Stimulated activated CD8-positive, alpha-beta memory T cell treated with anti-CD3 and anti-CD28 coated beads, Interleukin-7, amount 100 ng/mL, for 24 hours (primary cell): ENCODE measurements at places on chromosomes 2 and 18.
A peak's percentile ranks its signal among the peaks of the same experiment; 100 is the strongest.

DNA sequence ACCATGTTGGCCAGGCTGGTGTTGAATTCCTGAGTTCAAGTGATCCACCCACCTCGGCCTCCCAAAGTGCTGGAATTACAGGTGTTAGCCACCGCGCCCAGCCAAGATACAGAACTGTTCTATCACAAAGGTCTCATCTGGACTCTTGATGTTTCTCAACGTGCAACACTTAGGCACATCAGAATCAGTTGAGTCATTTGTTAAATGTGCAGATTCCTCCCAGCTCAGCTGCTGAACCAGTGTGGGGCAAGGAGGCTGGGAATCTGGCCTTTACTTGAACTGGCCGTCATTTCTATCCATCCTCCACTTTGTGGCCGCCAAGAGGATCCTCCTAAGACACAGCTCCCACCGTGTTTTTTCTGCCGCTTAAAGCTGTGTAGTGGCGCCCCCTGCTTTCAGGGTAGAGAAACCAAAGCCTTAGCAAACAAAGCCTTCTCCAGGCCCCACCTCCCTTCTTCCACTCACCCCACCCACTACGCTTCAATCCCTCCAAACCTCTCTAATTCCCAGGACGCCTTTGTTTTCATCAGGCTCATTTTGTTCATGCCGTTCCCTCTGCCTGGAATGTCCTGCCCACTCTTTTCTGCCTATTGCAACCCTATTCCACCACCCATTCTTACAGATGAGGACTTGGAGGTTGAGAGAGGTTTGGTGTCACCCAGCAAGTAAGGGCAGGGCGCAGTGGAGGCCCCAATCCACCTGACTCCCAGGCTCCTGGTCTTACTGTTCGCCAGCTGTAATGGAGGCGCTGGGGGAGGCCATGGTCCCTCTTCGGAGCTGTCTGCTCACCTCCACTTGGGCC is 776 bp upstream of the SPEG start:
- no peak for DNase-seq

DNA sequence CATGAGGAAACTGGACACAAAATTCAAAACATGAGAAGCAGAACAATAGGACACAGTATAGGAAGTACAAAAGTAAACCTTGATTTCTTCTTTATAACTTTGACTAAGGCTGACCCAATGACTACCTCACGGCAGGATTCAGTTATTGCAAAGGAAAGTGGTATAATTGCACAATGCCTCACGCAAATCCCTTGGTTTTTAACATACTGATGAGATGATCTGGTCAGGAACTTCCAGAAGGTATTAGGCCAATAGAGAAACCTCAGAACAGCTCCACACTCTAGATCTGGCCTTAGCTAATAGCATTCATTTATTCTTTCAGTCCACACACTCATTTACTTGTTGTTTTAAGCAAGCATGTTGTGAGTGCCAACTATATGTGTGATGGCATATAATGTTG is 1526.9 kb upstream of the ACVR2A start:
- no peak for DNase-seq

- no peak for DNase-seq
These were observed 197.9 kb downstream of the TPGS2 start for GRCh38 chr18:36630917-36631316.

DNA sequence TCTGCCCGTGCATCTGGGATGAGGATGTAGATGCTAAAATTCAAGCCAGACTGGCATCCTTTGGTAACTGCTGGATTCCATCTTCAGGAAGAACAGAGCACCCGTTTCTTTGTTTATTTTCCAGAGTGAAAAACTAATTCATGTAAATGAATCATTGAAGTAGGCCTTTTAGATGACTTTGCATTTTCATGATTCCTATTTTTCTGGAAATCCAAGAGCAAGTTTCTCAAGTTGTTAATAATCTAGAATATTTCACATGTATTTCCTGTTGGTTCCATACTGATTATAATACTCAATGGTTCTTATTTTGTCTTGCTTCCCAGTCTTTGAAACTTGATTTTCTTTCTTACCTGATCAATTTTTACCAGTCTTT is 328.4 kb downstream of the LPIN1 start:
- no peak for DNase-seq

- DNase-seq = no peak
These were observed 99.8 kb upstream of the FSIP2 start for GRCh38 chr2:185638771-185639170.

DNA sequence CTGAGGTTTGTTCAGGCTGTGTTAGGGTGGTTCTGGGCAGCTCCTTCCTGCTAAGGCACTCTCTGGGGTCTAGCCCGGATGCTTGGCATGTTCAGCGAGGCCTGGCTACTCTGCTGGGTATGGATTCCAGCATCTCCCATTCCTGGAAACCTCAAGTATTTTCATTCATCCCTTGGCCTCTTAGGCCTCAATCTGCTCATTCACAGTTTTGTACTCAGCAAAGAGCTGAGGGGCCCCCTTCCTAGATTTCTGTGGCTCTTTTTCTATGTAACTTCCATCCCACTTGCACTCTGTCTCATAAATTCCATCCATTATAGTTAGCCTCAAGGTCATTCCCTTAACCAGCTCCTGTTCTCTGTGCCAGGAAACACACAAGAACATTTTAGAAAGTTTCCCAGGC is 798.8 kb upstream of the HS6ST1 start:
- no peak for DNase-seq

- DNase-seq = no peak
These were observed 185.7 kb upstream of the KLHL29 start for GRCh38 chr2:23199115-23199918.

DNA sequence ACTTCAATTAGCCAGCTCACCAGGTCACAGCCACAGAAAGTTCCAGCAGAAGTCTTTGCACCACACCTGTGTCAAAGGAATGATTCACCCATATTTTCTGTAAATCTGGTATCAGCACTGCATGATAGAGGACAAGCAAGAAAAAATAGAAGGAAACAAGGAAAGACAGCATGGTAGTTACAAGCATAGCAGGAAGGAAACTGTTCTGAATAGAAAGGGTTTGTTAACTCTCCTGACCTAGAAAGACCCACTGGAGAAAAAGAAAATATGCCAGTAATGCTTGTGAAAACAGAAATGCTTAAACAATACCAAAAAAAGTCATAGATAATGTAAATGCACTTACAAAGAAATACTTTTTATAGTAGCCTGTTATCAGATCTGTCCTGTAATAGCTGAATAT is 40.8 kb downstream of the SCRN3 start:
- no peak for DNase-seq

GRCh38 chr18:7619676-7620075 is 52.6 kb downstream of the PTPRM start:
- DNase-seq = no peak

DNA sequence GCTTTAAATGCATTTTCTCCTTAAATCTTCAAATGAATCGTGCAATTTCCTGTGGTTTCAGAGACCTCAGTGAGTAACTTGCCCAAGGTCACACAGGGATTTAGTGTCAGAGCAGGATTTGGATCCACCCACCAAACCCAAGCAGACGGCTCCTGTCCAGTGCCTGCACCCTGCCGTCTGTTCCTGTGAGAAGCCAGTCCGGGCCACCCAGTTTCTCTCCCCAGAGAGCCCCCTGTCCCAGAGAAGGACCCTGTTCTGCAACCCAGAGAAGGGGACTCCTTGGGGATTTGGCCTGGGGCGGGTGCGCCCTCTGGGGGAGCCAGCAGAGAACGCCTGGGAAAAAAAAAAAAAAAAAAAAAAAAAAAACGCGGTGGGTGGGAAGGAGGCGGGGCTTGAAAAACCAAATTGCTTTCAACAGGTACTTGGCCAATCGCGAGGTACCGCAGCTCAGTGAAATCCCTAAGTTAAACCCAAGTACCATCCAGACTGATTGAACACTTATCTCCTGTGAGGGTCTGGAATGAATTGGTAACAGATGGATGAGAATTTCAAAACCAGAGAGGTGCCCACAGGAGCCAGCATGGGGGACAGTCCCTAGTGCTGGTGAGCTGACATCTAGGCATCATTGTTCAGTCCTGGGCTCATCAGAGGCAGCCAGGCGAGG is 30.9 kb upstream of the REEP1 start:
- peak; percentile 11 for DNase-seq

GRCh38 chr18:45249246-45249661 is 366.0 kb upstream of the SLC14A2 start:
- DNase-seq = no peak

DNA sequence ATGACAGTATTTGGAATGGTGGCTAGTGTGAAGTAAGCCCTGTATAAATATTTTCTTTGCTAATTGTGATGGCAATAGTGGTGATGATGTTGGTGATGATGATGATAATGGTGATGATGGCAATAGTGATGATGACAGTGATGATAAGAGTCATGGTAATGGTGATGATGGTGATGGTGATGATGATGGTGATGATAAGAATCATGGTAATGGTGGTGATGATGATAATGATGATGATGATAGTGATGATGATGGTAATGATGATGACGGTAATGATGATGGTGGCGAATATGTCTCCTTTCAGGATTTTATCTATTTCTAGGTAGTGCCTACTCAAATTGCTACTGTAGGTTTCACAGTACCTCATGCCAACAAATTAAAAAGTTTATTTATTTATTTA is 205.4 kb downstream of the GALR1 start:
- no peak for DNase-seq

DNA sequence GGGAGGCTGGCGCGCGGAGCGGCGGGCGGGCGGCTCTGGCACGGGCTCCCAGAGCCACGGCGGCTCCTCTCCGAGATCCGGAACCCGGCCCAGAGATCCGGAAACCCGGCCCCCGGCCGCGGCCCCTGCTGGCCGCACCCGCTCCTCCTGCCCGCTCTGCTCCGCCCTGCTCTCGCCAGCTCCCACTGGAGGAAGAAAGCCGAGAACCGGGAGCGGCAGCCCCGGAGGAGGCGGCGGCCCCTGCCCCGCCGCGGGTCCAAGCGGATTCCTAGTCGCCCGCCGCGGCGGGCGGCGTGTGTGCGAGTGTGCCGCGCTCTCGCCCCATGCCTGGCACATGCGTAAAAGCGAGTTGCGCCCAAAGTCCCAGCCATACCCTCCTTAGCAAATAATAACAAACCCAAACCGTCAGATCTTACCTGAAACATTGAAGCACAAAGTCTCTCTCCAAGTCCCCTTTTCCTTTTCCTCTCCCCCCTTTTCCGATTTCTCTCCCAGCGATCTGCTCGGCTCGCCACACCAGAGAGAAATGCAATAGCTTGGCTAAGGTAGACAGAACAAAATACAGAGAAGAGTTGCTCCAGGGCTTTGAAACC is 108.7 kb upstream of the KCTD1 start:
- DNase-seq = no peak

DNA sequence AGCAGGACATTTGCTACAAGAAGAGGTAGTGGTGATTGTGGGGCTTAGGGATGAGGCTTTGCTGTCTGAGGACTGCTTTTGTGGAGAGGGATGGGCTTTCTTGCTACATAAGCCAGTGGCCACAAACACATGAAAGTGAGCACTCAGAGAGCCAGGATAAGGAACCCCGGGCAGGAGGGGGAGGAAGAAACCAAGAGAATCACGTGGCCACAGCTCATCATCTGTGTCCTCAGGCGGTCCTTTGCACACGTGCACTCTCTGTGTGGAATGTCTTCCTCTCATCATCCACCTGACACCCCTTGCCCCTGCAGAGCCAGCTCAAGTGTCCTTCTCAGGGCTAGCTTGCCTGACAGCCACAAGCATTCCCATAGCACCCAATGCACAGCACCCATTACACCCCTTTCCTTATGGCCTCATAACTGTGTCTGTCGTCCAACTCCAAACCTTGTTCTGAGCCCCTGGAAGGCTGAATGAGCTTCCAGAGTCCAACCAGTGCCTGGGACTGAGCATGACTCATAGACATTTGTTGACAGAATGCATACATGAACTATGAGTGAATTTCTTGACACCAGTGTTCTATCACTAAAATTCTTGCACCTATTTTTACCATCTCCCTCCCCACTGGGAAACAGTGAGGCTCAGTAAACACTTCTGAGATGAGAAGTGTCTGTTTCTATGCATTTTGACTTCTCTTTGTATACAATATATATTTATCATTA is 398.3 kb downstream of the ALK start:
- no peak for DNase-seq

DNA sequence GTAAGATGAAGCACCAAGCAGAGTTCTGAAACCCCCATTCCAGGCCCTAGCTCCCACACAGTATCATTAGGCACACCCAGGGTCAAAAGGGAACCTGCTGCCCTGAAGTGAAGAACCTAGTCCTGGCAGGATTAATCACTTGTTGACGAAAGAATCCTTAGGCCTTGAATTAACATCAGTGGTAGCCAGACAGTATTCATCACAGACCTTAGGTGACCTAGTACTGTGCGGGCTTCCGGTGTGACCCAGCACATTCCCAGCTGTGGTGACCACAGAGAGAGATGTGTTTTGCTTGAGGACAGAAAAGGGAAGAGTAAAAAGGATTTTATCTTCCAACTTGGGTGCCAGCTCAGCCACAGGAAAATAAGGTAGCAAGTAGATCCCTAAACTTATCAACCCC is 1071.4 kb upstream of the FAM98A start:
- no peak for DNase-seq

- DNase-seq = no peak
These were observed 205 bp downstream of the TET3 start for GRCh38 chr2:73984922-73985307.

DNA sequence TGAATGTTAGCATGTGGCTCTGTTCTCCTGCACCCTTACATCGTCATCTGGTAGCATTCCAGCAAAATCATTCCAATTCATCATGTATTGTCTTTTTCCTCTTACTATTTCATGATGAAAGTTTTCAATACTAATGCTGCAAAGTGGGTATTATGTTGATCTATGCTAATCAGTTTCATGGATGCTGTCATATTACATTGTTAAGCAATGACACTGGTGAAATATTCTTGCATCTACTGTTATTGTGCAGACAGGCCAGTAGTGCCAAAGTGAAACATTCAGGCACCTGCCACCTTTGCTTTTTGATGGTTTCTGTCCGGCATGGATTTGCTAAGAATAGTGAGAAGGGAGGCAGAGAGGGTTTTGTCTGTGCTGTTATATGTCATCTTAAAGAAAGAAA is 76.1 kb upstream of the SMIM21 start:
- DNase-seq = no peak

DNA sequence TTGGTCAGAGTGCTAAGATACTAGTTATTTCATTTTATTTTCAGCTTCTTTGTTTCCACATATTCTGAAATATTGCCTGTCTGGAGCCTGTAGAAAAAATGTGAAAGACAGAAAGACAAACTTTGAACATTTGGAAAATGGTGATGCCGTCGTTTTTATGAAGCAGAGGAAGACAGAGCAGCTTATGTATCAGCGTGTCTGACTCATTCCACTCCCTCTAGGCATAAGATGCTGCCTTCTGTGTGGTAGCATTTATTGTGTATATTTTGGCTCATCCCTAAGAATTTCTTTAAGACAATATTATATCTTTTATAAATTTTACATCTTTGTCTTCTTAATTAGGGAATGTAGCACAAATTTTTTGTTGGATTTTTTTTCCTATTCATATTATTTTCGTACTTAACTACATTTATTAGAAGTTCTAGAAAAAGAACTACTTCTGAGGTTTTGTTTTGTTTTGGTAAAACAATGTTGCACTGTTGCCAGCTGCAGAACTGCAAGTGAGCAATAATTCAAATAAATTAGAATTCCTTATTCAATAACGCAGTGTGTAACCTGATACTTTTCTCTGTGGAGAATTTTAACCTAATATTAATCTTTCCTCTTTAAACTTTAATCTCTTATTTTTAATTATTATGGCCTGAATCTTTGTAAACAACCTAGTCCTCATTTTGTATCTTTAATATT is 300.4 kb downstream of the ZNF407 start:
- no peak for DNase-seq

GRCh38 chr2:239302083-239302807 is 98.6 kb downstream of the HDAC4 start:
- no peak for DNase-seq

- no peak for DNase-seq
These were observed 1.1 kb upstream of the CERS6 start for GRCh38 chr2:168454737-168455644.

- no peak for DNase-seq
These were observed 14.2 kb downstream of the NIFK start for GRCh38 chr2:121722479-121722878.
